ENCODE measurements at places on chromosomes 6 and 20.

GRCh38 chr20:9508240-9508661, 6.1 kb upstream of the LAMP5 start:
- no peak for DNase-seq

DNA sequence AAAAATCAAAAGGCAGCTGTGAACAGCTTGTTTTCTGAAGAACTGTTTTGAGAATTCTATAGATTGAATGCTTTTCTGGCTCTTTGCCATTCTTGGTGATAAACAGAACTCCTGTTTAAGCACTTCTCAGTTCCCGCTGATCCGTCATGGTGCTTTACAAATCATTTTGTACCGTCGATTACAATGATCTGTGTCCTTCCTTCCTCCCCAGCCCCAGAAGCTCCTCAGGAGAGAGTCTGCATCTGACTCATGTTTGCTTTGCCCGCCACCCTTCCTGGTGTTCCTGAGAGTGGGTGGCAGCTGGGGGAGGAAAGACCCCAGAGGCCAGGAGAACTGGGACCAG, 538.6 kb upstream of the MARCKS start:
- no peak for DNase-seq

DNA sequence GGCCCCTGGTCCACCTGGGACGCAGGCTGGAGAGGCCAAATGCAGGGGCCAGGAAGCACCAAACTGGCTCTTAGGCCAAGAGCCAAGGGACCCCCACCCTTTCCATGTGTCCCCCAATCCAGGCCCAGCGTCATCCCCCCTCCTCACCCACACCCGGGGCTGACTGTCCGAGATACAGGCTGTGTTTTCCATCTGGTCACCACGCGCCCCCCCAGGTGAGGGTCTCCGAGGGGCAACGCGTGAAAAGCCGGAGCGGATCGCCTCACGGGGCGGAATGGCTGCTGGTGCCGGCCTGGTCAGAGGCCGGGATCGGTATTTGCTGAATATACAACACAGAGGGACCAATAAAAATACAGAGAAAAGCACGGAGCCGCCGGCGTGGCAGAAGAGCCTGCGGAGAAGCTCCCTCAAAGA, 5.2 kb upstream of the ABHD16B start:
- DNase-seq, result no peak

DNA sequence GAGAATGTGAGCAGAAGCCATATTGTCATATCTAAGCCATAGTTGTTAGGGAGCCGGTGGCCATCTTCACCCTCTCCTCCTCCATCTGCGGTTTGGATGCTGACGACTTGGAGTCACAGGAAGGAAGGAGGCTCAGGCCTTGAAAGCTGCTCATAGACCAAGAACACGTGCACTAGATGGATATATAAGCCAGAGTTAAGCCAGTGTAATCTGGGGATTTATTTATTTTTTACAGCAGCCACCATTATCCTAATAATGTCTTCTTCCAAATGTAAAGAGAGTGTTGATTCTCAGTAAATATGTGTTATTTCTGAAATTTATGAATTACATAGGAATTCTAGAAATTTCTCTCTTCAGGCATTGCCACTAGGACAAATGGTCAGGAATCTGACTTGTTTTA, 689.9 kb downstream of the QKI start:
- no peak for DNase-seq

GRCh38 chr6:79797163-79797764, 150.1 kb downstream of the ELOVL4 start:
- no peak for DNase-seq

DNA sequence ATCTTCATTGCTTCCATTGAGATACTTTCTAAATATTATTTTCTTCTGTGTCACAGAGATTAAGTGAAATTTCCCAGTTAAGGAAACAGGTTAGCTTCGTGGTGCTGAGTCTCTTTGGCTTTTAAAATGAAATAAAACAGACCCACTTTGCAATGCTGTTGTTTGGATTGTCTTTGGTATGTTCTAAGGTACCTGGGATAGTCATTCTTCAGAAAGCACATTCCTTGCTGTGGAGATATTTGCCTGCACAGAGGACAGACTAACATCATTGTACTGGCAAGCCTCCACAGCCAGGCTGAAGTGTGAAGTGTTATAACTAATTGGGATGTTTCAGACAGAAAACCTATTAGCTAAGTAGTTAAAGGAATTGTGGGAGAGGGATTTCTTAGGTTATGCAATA, 148.8 kb upstream of the EPHA7 start:
- no peak for DNase-seq

DNA sequence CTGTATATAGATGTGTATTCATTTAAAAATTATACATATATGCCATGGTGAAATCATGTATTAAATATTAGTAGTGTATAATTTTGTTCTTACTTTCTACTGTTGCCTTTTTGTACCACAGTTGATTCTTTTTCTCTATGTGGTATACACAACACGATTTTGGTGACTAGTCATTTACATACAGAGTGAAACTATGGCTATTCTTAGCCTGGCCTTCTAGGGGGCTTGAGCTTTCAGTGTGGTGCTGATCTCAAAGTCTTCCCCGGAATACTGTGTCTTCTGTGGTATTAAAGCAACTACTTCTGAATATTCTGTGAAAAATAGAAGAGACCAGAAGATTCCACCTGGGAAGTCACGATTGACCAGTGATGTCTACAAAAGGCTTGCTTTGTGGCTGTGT, 301.9 kb downstream of the UTRN start:
- DNase-seq, result no peak

GRCh38 chr6:90572856-90573255, 14.0 kb downstream of the MAP3K7 start:
- DNase-seq, result no peak

Data from stimulated activated CD8-positive, alpha-beta memory T cell treated with anti-CD3 and anti-CD28 coated beads, Interleukin-4, amount 100 ng/mL, for 4 hours (primary cell).